ENCODE measurements at places on chromosomes 5 and 9. TPM values are rescaled to one million over a fixed set of nuclear protein-coding genes. Genes with fewer than 3 reads are reported as not detected.

DNA sequence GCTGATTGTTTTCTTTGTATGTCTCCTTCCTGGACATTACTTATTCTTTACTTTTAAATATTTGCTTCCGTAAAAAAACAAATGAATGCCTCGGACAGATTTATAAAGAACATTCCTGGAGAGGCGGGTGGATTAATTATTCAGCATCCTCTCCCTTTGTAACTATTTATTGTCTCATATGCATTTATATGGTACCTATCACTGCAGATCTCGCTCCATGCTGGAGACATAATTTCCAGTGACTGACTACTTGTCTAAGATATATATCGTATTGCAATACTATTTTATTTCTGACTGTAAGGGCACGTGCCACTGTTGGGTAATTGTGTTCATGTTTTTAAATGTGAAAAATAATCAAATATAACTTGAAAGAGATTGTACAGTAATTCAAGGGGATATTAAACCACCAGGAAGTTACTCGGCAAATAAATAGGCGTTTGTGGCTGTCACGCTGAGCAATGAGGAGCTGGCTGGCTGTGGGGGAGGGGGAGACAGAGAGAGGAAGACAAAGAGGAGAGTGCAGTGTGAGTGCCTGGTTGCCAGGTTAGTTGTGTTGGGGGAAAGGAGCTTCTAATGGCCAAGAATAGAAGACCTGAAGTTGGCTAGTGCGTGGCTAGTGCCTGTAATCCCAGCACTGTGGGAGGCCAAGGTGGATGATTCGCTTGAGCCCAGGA lies 131.8 kb upstream of the GABRP start:
- no peak for DNase-seq

DNA sequence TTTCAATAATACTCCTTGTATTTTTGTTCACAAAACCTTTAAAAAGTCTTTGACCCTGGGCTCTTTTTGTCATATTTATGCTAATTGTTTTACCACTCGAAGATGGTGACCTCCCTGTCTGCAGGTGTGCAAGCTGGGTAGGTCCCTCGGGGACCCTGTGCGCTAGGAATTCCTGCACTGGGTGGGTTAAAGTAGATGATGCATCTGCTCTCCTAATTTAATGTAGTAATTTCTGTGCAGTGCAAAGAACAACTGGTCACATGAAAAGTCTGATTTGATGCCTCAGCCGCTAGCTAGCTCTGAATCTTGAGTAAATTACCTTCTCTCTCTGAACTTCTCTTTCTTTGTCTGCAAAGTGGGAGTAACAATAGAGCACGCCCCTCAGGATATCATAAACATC lies 139.1 kb upstream of the OTULINL start:
- DNase-seq: no peak

- no peak for DNase-seq
Measured at GRCh38 chr9:14346811-14347405, 33.0 kb upstream of the NFIB start.

DNA sequence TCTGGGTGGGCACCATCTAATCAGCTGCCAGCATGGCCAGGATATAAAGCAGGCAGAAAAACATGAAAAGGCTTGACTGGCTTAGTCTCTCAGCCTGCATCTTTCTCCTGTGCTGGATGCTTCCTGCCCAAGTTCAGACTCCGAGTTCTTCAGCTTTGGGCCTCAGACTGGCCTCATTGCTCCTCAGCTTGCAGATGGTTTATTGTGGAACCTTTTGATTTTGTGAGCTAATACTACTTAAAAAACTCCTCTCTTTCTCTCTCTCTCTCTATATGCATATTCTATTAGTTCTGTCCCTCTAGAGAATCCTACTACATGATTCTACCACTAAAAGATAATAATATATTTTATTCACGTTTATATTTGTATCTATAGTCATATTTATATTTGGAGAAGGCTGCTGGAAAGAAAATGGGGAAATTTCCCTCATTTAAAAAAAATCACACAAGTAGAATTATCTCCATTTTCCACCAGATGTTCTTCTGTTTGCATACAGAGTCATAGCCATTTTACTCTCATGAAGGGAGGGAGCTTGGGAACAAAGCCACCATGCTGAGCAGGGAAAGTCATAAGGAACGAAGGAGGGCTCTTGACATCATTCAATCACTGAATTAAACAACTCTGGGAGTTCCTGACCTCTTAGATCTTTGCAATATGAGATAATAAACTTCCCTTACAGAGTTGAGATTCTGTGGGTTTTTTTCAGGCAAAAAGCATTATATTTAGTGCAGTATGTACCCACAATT lies 1137.4 kb upstream of the CDH18 start:
- DNase-seq: no peak

GRCh38 chr5:138466900-138467710 lies 1.8 kb downstream of the EGR1 start:
- no peak for DNase-seq

- no peak for DNase-seq
Measured at GRCh38 chr9:76519075-76519835, 60.3 kb downstream of the GCNT1 start.

DNA sequence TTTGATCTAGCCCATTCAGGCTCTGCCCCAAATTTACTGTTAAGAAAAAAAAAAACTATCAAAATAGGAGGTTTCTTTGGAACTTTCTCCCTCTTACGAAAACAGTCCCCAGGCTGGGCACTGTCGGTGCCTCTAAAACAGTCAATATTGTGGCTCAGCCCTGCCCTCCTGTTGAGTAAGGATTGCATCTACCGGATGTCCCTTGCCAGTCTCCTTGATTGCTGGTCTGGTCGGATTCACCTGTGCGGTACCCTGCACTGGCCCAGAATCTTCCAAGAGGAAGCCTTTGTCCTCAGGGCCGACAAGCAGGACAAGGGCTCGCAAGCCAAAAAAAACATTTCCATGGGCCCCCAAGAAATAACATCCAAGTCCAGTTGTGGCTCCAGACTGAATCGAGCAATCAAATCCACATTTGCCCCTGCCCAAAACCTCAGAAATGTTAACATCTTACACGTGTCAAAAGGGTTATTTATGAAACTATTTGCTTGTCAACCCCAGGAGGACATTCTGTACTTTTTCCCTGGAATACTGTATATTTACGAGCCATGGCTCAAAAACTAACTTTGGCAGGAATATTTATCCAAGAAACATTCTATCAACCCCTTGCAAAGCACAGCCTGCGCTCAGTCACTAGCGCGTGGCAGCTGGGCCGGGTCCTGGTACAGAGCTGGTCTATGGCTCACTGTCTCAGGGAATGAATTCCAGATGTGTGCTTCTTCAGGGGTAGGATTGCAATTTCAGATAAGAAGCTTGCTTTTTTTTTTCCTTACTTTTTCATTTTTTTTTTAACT lies 129.2 kb upstream of the ADRA1B start:
- peak; percentile 54 for DNase-seq

GRCh38 chr5:149161026-149161687 lies 19.9 kb downstream of the ABLIM3 start:
- DNase-seq: no peak

QRFP gene
- total RNA-seq: not detected

DNA sequence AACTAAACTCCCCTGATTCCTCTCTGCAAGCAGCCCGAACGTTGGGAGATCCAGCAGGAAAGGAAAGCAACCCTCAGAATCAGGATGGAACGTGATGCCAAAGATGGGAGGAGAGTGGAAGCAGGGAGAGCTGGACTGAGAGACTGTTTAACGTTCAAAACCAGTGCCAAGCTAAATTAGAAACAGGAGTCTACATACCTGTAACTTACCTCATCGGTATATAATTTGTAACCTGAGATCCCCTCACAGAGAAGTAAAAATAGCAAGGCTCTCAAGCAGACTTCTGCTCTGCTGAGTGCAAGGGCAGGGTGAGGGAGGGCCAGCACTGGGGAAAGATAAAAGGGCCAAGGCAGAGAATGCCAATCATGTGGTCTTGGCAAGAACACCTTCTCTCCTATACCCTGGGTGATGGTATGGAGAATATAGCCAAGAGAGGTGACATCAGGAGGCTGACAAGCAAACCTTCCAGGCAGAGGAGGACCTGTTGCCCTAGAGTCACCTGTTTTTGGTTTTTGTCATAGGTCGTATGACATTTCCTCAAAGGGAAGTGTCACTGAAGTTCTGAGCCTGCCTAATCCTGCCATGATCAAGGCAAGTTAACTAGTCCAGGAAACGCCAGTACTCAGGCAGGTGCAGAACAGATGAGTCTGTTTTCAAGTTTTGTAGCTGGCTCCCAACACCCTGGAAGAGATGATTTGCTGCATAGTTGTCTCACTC lies 472.0 kb downstream of the NFIB start:
- no peak for DNase-seq

- DNase-seq: no peak
Measured at GRCh38 chr9:132003319-132003704, 76.4 kb downstream of the MED27 start.

- peak; percentile 59 for DNase-seq
Measured at GRCh38 chr5:122101636-122102285, 23.7 kb upstream of the LOX start.

DNA sequence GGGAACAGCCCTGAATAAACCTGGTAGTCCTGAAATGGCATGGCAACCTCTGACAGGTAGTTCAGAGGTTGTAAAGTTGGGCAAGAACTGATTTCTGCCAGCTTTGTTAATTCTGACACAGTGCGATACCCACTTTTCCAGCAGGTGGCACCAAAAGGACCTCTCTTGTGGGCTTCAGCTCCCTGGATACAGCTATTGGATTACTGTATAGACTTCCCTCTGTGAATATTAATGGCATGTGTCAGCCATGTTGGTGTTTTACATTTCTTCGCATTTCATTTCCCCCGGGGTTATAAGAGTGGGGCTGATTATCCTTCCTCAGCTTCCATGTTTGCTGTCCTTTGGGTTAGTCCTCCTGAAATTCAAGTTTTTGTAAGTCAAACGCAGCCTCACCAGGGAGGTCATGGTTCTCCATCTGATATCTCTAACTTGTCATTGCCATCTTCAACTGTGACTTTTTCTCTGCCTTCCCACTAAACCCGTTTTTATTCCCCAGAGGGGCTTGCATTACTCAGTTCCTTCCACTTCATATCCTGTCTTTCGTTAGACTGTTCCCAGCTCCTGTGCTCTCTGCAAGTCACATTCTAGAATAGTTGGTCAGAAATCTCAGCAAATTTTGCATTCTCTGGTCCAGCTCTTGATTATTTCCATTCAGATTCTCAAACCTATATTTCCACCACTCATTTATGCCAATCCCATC lies 135.6 kb downstream of the LIFR start:
- peak; percentile 30 for DNase-seq

PCDHGB5 gene
- total RNA-seq: 8.0 TPM

GRCh38 chr5:157219491-157220271 lies 39.0 kb downstream of the ITK start:
- no peak for DNase-seq

ZNF462 gene
- 25.7 TPM for total RNA-seq

FAM163B gene
- total RNA-seq: not detected

DNA sequence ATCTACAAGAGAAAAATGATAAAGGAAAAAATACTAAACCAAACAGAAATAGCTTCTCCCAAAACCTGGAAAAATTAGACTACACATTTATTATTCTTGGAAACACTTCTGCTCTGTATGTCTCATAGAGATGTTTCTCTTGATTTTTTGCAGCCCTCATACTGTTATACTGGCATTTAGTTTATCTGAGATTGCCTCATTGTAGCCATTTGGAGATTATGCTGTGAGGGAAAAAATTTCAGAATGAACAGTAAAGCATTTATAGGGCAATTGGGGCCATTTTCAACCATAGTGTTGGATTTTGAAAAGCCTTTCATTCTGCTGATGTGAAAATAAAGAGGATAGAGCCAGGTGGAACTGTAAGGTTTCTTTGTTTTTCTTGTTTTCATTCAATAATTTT lies 441.8 kb upstream of the RIOK2 start:
- DNase-seq: no peak

- no peak for DNase-seq
Measured at GRCh38 chr5:443239-444151, 519 bp downstream of the EXOC3 start.

PROP1 gene
- not detected for total RNA-seq

- DNase-seq: peak; percentile 90
Measured at GRCh38 chr5:54470128-54470527, 14.6 kb downstream of the HSPB3 start.

- peak; percentile 31 for DNase-seq
Measured at GRCh38 chr5:178348356-178349074, 115.9 kb upstream of the PHYKPL start.

INPP5E gene
- 4.8 TPM for total RNA-seq

- no peak for DNase-seq
Measured at GRCh38 chr9:75715360-75715759, 175.1 kb upstream of the PCSK5 start.

DNA sequence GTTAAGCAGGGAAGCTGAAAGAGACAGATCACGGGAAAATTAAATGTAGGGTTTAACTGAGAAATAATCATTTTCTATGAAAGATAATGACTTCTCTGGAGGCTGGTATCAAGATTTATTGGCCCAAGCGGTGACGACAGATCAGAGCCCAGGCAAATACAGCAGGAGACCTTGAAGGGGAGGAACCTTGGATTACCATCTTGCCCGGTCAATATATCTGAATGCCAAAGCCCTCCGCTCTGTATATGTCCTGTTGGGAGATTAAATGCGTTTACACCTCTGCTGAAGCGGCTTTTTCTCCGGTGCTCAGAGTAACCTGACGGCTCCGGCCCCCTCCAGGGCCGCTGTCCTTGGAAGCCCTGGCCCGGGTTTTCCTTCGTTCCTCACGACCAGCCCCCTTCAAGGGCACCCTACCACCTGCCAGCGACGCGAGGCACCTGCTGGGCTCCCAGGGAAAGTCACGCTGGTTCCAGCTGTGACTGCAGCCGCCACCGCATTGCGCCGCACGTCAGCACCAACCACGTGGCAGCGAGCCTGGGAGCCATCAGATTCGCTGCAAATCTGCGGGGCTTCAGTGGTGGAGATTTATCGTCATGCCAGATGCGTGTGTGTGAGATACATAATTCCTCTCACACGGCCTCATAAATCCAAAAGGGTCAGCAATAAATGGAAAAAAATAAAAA lies 4.4 kb upstream of the QSOX2 start:
- peak; percentile 35 for DNase-seq

DNA sequence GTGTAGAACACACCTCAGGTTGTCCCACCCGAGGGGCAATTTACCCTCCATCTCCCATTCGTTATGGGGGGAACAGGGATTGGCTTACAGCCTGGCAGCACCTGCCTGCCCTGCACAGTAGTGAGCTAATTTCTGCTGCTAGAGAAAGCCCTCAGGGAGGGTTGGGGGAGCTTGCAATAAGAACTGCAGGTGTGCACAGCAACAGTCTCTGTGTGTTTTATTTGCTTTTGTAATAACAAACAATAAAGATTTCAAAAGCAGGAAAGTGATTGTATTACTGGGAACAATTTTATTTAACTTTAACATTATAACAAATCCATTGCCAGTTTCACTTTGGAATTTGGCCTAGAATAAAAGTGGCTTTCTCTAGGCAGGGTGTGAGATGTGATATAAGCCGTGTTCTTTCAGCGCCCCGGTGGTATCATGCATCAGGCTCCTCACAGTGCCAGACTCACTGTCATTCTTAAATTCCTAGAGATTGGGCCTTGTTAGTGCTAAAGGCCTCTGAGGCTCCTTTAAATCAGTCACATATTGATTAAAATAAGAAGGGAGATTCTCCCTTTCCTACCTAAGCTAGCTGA lies 81.1 kb downstream of the RMI1 start:
- no peak for DNase-seq

Measured in skin of body (tissue), 3 donors.